ENCODE measurements at places on chromosomes 11 and 22.

GRCh38 chr11:79100093-79100910 lies 340.5 kb downstream of the TENM4 start:
- peak; percentile 4 for DNase-seq

- no peak for DNase-seq
These were observed 34.8 kb downstream of the EFCAB6 start for GRCh38 chr22:43777286-43777685.

GRCh38 chr11:32334822-32335221 lies 100.5 kb downstream of the WT1 start:
- DNase-seq: no peak

GRCh38 chr11:34680918-34681586 lies 60.2 kb downstream of the EHF start:
- DNase-seq: no peak

- no peak for DNase-seq
These were observed 117.8 kb downstream of the NTM start for GRCh38 chr11:131488238-131488637.

- no peak for DNase-seq
These were observed 6.0 kb upstream of the MS4A6E start for GRCh38 chr11:60321051-60321450.

- DNase-seq: no peak
These were observed 12.6 kb downstream of the LRRC75B start for GRCh38 chr22:24580276-24580675.

- no peak for DNase-seq
These were observed 914 bp downstream of the INPPL1 start for GRCh38 chr11:72225411-72225951.

- no peak for DNase-seq
These were observed 184.1 kb upstream of the ARHGAP20 start for GRCh38 chr11:110896358-110896757.

DNA sequence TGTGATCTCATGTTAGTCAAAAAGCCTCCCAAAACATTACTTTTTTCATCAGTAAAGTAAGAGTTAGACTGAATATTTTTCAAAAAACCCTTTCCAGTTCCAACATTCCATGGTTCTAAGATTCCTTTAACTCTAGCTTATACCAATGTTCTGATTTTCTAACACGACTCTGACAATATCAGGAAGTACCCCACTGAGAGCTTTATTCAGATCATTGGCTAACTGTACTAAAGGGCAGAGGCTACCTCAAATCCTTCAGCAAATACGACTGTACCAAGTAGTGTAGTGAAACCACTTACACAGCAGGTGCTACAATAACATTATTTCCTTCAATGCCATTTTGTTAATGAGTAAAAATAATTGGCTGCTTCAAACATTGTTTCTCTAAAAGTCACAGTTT lies 213.4 kb upstream of the PITPNB start:
- no peak for DNase-seq

GRCh38 chr11:61913699-61914395 lies 3.5 kb downstream of the RAB3IL1 start:
- no peak for DNase-seq

- no peak for DNase-seq
These were observed 97.9 kb upstream of the TENM4 start for GRCh38 chr11:79538775-79539174.

GRCh38 chr22:39296981-39297489 lies 22.4 kb downstream of the RPL3 start:
- no peak for DNase-seq

DNA sequence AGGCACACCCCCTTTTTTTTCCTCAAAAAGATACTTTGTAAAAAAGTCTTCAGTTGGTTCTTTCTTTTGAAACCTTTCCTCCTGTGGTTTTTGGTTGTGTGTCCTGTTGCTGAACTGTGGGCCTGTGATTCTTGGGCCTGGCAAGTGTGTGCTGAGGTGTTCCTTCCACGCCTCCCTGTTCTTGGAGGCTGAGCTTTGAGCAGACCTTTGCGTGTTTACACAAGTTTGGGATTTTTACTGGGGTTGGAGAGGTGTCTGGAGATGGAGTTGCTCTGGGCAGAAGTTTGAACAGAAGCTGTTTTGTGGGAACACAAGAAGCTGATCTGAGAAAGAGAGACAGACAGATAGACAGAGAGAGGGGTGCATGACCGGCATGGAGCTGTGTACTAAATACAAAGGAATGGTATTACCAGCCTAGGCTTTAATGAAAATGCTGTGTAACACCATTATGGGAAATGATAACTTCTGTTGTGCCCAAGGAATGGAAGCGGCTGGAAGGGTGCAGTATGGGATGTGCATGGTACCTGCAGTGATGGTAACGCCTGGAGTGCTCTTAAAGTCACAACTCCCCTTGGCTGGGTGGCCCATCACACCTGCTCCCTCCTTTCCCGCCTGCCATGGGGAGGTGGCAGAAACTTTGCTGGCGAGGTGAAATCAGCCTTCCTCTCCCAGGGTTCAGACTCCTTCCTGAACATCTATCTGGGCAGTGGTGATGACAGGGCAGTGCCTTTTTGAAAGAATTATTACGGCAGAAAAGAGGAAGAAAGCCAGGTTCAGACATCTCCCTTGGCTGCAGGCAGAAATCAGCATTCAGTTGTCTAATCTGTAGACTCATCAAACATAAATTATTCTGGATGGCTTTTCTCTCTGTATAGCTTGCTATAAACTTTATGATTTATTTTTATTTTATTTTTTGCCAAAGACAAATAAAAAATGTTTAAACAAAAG lies 70.4 kb downstream of the LDLRAD3 start:
- DNase-seq: no peak

- DNase-seq: no peak
These were observed 13.2 kb upstream of the TSKU start for GRCh38 chr11:76769645-76770586.

GRCh38 chr11:58888579-58888978 lies 44.1 kb upstream of the GLYATL2 start:
- DNase-seq: no peak

DNA sequence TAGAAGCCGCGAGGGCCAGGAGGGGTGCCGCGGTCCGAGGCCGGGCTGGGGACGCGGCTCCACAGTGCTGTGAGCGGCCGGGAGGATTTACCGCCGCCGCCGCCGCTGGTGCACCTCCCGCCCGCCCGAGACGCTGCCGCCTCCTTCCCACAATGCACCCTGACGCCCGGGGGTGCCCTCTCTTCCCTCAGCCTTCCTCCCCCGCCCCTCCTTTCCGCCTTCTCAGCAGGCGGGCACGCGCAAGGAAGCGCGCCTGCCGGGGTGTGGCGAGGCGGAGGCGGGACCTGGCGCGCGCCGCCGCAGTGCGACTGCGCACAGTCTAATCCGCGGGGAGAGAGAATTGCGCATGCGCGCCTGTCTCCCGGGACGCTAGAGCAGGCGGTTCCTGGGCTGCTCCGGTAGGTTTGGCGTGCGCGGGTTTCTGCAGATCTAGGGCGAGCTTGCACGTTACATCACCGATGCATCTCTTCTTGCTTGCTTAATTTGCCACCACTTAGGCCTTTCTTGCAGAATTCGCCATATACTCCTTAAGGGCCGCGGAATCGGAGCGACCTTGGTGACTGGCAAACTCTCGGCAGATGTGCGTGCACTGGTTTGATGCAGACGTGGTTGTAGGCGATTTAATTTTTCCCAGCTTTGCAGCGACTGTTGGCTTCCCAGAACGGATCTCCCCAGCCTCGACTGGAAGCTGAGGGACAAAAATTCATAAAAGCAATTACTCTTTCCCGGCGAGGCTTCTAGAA lies at the start of the genes GVQW3 and THAP12:
Gene GVQW3, plus strand, starts transcription at position 347 of the 743 bp plus-strand sequence. CDS start 506 bp downstream, outside the sequence.
Gene THAP12, minus strand, starts transcription at position 156 of the 743 bp plus-strand sequence. CDS start 296 bp downstream, outside the sequence.
- DNase-seq: peak; percentile 87

DNA sequence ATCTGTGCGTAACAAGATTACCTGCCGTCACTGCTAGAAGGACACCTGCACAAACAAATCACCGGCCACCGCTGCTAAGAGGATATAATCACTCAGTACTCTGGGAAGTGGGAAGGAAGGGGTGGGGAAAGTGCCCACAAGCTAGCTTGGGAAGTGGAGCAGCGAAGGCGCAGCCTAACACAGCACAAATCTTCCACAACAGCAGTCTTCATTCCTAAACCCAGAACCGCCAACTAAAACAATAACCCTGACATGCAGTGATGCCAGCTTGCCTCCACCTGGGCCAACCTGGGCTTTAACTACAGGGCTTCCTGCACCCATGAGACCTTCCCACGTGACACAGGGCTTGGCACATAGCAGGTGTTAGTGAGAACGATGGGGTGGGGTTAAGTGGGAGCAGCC lies 5.1 kb downstream of the DGCR2 start:
- no peak for DNase-seq

- DNase-seq: no peak
These were observed 25.4 kb downstream of the CNTF start for GRCh38 chr11:58647866-58648265.

DNA sequence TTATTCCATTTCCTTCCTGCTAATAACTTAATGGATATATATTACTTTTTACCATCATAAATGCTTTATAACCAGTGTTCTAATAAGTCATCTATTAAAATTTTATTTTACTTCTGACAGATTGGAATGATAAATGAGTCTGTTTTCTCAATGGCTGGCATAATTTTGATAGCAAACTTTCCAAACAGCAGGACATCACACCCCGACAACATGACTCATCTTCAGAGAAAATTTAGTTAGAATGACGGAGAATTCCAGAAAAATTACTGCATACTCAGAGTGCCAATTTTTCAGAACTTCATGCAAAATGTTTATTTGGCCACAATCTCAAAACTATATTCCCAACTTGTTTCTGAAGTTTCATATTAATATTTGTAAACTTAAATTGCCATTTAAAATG lies 174.4 kb downstream of the SWAP70 start:
- no peak for DNase-seq

DNA sequence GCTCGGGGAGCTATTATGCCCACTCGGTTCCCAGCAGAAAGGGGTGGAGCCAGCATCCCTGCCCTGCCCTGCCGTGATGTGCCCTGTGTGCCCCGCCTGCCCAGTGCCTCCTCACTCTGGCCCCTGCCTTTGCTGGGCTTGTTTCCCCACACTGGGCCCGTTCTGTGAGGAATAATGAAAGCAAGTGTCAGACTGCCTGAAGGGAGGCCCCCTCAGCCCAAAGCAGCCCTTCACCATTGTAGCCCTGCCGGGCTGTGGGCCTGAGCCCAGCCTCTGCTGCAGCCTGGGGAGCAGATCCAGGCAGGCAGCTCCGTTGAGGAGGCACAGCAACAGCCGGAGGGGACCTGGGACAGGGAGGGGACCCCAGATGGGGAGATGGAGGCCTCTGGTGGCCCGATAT lies 20.2 kb upstream of the NEFH start:
- DNase-seq: no peak

DNA sequence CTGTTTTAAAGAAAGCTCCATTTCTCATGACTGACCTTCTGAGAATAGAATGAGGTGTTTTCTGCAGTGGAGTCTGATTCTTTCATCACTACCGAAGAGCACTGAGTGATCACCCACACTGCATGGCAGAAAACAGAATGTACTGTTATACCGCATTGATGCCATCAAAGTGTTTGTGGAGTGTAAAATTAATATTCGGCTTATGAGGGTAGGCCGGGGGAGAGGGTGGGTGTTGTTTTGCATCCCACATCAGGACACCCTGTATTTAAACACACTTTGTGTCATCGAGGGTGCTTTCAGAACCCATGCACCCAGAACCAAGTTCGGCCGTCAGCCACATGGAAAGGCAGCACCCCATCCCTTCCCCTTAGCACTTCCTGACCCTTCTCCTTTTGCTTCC lies 41.3 kb upstream of the ETS1 start:
- DNase-seq: no peak

DNA sequence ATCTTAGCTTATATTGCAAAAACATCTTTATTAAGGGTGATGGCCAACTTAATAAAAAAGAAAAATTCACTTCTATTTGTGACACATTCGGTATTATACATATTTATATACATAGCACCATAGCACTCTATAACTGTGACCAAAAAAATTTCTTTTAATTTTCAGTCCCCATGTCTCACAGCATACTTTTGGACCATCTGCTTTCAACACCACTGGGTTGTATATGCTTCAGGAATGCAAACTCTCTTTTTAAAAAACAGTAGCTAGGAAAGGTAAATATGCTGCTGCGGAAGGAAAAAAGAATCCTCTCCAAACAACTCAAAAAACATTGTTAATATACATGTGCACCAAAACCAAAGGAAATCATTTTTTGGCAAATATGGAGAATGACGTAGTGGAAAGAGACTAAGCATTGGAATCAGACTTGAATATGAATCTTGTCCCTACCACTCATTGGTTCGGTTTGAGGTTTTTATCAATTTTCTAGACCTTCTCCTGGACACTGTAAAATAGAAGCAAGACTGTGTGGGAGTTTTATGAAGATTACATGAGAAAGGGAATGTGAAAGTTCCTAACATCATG lies 227.9 kb downstream of the BLID start:
- no peak for DNase-seq
